Panc1 (cell line): ENCODE measurements at places on chromosomes 1 and 21. TPM values are rescaled to one million over a fixed set of nuclear protein-coding genes. Genes with fewer than 3 reads are reported as not detected.

Gene GOLT1A
- total RNA-seq = 0.49 TPM

- no peak for DNase-seq
Measured at GRCh38 chr1:41591891-41592290, 107.4 kb upstream of the EDN2 start.

GRCh38 chr1:22816067-22816775 is 105.6 kb downstream of the EPHB2 start:
- no peak for DNase-seq

DNA sequence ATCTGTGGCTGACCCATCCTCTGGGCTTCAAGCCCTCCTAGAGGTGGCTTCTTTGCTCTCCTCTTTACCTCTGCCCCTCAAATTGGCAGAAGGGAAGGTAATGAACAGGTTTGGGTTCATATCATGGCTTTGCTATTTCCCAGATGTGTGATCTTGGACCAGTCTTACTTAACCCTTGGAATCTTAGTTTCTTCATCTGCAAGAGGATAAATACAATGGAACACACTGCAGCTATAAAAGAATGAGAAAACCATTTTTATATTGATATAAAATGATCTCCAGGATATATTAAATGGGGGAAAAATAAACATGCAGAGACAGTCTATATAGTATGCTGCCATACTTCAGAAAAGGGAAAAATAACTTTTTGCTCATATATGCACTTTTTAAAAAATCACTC is 5.6 kb downstream of the GLMP start:
- DNase-seq = no peak

DNA sequence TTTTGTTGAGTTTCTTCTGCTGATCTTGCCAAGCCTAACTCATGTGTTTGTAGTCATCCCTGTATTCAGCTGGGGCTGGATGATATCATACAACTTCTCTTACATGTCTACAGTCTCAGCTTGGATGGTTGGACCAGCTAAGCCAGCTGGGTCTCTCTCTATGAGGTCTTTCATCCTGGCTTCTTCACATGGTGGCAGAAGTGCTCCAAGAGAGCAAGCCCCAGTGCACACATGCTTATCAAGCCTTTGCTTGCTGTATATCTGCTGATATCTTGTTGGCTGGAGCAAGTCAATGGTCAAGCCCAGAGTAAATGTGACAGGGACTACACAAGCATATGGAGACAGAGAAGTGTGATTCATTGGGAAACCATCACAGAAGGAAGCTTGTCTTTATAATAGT is 29.2 kb upstream of the SLC44A5 start:
- no peak for DNase-seq
